BJ (cell line): ENCODE measurements at places on chromosomes 13 and 19. TPM values are rescaled to one million over a fixed set of nuclear protein-coding genes. Genes with fewer than 3 reads are reported as not detected.

DNA sequence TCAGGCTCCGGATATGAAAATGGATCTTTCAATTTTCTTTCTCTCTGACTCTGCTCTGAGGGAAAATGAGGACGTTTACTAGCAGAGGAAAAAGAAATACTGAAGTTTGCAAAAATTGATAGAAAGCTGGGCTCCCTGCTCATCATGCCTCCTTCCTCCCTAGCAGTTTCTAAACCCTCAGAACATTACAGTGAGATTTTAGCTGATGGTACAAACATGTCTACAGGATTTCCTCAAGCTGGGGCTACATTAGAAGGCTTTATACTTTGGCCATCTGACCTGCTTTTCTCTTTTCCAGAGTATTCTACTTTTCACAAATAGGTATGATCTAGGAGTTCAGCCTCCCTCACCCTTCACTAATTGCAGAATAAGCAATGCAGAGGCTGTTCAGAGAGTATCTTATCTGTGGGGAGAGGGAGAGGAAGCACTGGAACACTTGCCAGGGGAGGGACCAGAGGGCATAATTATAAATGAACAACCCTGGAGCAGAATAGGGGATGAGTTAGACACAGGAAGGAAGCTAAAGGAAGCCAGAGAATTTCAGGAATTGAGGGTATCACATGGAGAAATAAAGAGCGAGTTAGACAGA, 30.0 kb downstream of the CEACAM1 start:
- no peak for DNase-seq

- no peak for DNase-seq
Observed at GRCh38 chr19:8363803-8364771, at the start of gene ANGPTL4. Gene ANGPTL4, plus strand, starts transcription at chr19:8364155. Its CDS starts 167 bp downstream, at chr19:8364322.

DNA sequence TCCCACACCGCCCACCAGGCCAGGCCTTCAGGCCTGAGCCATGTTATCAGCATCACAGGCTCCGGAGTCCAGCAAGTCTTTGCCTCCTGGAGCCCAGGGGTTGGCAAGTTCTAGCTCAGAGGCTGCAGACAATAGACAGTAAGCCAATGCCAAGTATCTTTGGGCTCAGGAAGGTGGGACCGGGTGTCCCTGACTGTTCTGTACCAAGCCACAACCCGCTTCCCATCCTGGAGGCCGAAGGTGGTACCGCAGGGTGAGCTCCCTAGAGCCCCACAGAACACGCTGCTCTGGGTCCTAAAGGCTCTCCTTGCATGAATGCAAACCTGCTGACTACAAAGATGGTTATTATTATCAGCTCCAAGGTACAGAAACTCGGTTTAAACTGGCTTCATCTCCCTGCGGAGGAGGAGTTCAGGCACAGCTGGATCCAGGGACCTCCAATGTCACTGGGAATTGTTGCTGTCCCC, 5.5 kb upstream of the FSTL3 start:
- no peak for DNase-seq

DNA sequence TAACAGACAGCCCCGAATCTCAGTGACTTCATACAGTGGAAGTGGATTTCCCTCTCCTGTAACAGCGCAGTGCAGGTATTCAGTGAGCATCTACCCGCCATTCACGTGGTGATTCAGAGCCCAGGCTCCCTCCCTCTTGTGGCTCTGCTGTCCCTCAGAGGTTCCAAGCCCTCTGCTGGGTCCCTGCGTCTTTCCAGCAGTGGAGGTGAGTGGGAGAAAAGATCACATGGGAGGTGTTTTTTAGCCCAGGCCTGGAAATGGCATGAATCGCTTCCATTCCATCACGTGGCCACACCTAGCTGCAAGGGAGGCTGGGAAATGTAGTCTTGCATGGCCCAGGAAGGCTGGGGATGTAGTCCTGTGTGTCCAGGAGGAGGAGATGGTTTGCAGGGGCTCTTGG, 61.4 kb downstream of the DPF1 start:
- no peak for DNase-seq

DNA sequence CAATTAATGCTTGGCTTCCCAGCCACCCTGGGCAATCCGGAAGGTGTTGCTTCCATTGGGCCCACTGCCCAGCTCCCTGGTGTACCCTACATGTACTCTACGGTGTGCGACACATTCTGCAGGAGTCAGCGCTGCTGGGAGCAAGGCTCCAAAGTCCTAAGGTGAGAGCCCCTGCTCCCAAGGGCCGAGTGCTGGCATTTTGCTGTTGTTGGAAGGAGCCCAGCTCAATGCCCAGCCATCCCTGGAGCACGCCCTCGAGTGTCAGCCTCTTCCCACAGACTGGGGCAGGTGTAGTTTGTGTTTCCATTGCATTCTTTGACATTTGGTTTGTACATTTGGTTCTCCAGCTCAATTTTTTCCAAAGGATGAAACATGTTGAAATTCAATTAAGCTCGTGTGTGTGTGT, 64.6 kb downstream of the GGACT start:
- no peak for DNase-seq

DNA sequence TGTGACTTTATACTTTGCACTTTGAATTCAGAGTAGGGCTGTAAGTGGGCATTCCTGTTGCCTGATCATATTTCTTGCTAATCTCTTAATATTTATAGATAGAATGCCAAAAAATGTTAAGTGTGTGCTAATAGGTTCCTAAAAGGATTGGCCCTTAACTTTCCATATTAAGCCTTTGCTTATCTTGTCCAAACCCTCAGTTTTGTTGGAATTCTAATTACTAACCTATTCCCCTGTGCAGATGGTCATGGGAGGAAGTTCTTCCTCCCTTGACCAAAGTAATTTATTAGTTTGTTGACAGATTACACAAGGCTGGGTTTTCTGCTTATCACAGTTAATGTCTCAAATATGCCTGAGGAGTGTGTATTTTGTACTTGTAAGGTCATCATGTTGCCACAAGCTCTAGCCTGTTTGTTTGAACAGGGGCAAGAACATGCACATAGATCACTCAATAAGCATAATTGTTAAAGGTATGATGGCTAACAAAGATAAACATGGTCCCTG, 541.1 kb upstream of the SPRY2 start:
- no peak for DNase-seq

- no peak for DNase-seq
Observed at GRCh38 chr19:39307046-39307821, 11.0 kb downstream of the IFNL1 start.

DNA sequence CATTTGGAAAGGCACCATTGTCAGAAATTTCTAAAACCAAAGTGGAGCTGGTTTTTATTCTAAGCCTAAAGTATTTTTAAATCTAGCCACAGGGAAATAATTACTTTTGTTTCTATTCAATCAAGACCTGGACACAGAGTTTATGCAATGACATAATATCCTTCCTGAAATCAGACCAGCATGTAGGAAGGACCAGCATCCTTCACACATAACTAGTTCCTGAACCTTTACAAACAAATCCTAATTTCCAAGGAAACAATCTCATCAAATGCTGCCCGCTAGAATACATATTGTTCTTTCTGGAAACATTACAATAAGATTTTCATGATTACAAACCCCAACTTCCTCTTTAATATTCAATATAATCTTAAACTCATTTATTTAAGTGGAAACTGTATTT, 1.5 kb downstream of the STARD13 start:
- no peak for DNase-seq

DNA sequence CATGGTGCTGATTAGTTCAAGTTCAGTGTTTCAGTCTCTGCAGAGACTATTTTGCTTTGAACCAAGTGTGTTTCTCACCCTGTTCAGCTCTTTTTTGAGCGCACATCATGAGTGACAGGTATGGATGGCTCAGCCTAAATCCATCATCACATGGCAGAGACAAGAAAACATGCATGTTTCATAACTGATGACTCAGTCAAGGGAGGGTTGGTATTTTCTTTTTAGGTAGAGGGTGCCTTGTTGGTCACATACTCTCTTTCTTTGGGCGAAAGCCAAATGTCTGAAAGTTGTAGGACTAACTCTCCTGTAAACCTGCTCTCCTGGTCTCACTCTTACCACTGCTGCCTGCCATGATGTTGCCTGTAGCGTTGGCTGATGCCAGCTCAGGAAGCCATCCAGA, 48.1 kb upstream of the RAP2A start:
- DNase-seq = no peak

- DNase-seq = no peak
Observed at GRCh38 chr19:2034729-2035589, 16.1 kb downstream of the MKNK2 start.

- DNase-seq = no peak
Observed at GRCh38 chr13:86788616-86789015, 882.6 kb upstream of the SLITRK5 start.

DNA sequence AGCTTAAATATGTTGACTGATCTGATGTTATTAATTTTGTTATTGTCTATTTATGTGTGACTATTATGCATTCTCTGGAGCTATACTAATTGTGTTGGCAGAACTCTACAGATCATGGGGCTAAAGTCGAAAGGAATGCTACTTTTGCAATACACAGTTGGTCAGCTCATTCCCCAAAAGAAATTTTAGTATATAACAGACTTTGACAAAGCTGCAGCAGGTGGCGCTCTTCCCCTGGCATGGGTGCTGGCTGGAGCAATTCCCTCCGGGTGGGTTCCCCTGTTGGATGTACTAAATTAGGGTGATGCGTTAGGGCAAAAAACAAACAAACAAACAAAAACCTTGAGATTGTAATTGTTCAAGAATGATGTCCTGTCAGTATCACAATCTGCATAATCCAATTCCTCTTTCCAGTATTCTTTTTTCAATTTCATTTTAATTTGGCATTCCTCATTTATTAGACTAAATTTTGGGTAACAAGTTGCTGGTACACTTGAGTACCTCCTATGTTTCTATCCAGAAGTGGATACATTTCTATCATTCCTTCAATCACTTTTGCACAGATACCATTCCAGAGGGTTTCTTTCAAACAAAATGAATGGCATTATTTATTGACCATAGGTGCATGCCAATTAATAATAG, 322.8 kb upstream of the EDNRB start:
- no peak for DNase-seq

DNA sequence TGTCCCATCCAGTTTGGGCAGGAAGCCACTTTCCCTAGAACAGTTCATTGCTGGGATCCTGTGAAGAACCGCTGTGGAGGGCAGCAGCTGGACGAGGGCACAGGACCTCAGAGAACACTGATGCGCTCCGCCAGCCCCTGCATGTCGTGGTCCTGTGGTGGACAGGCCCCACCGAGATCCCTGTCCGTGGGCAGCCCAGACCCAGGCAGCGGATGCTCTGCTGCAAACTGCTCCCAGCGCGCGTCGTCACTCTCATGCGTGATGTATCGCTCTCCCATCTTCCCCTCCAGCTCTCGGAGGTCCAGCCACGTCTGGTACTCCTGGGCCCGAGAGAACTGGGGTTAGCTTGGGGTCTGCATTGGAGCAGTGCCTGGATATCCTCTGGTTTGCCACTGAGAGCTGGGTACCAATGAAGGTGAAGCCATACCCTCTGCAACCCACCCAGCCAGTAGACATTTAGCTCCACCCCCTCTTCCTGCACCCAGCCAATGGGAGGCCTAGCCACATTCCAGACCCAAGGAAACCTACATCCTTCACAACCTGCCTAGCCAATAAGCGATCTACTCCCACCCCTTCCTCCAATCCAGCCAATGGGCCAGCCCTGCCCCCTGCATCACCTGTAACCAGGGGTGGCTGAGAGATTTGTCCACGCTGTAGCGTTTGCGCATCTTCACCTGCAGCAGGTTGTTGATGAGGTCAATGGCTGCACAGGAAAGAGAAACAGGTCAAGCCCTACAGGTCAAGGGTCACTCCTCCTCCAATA, 13.6 kb upstream of the DACT3 start:
- DNase-seq = no peak

- no peak for DNase-seq
Observed at GRCh38 chr13:66530686-66531085, 699.5 kb downstream of the PCDH9 start.

- no peak for DNase-seq
Observed at GRCh38 chr13:74114641-74115040, 19.6 kb downstream of the KLF12 start.

DNA sequence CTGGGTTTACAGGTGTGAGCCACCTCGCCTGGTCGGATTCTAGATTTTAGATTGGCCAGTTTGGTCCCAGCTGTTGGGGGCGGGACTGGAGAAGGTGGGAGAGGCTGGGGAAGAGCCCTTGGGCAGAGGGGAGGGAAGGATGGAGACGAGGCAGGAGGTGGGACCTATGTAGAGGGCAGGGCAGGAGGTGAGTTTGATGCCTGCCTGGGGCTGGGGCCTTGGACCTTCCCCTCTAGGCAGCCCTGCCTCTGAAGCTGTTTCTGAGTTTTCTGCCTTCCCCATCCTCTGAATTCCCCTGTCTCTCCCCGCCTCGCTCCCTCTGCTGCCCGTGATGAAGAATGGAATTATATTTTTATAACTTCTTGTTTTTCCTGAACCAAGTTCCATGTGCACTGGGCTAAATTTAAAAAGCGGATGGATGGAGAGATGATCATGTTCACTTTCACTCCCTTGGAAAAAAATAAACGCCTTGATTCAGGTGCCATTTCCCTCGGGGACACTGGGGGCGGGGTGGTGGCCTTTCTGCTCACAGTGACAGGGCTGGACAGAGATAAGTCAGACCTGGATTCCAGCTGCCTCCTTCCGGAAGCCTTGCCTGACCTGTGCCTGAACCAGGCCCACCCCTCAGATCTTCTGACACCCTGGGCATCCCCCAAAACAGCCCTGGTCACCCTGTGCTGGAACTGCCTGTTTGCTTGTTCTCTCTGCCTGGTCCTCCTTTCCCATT, 16.5 kb upstream of the TNFAIP8L1 start:
- no peak for DNase-seq

DNA sequence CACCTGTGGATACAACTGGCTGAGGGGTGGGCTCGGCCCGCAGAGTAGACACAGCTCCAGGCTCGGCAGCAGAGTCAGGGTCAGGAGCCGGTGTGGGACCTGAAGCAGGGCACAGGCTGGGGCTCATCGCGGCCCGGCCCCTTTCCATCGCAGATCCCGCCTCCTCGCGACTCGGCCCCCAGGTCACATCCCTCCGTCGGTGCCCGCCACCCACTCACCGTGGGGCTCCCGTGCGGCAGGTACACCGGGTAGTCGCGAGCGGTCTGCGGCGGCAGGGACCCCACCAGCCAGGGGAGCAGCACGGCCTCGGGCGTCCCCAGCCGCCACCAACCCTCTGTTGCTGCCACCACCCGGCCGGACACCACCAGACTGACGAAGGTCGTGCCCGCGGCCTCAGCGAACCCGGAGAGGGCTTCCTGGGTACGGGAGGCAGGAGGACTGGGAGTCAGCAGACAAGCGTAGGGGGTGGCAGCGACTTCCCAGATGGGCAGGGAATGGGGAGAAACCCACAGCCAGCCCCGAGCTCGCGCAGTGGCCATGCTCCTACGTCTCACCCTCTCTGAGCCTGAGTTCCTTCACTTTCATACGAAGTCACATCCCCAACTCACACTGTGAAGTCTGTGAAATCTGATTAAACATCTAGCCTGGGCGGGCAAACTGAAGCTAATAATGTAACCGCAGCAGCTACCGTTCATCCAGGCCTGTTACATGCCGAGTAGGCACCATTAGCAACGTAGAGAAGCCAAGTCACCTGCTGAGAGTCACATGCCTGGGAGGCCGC, 3.7 kb downstream of the FUZ start:
- no peak for DNase-seq

SARS2 gene
- polyA plus RNA-seq = 15.4 and 26.1 TPM in 2 replicates

OVOL3 gene
- not detected in 2 replicates for polyA plus RNA-seq

PPM1N gene
- 1.0 and 1.2 TPM in 2 replicates for polyA plus RNA-seq

NKPD1 gene
- polyA plus RNA-seq = 0.02 and 0.05 TPM in 2 replicates

CGB3 gene
- polyA plus RNA-seq = not detected in 2 replicates

CYP2A7 gene
- not detected in 2 replicates for polyA plus RNA-seq

PLIN4 gene
- polyA plus RNA-seq = 0.01 TPM in 2 replicates

MATK gene
- not detected in 2 replicates for polyA plus RNA-seq

OR10H1 gene
- polyA plus RNA-seq = not detected in 2 replicates

MBOAT7 gene
- polyA plus RNA-seq = 75.1 and 101 TPM in 2 replicates

CEACAM20 gene
- polyA plus RNA-seq = not detected in 2 replicates

TECR gene
- 63.2 and 95.9 TPM in 2 replicates for polyA plus RNA-seq

BEST2 gene
- not detected in 2 replicates for polyA plus RNA-seq
